CD4-positive, alpha-beta T cell treated with Interferon gamma for 1 hour (primary cell): ENCODE measurements at places on chromosomes 4 and X.
A peak's percentile ranks its signal among the peaks of the same experiment; 100 is the strongest.

DNA sequence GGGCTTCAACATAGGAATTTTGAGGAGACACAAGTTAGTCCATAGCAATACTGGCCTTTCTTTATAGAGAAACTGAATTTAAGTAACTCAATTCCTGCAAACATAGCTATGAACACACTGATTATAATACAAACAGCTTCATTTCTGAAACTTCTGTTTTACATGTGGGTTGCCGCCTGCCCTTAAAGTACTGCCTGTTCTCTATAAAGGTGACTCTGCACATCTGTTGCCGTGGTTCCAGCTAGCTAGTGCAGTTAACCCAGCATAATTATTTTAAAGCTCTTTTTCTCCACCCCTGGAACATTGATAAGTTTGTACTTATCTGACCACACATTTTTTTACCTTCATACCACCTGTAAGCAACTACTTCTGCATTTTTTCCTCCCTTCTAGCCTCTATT, 177.6 kb downstream of the NWD2 start:
- DNase-seq = no peak

GRCh38 chr4:168878623-168879022, 131.4 kb downstream of the CBR4 start:
- no peak for DNase-seq

DNA sequence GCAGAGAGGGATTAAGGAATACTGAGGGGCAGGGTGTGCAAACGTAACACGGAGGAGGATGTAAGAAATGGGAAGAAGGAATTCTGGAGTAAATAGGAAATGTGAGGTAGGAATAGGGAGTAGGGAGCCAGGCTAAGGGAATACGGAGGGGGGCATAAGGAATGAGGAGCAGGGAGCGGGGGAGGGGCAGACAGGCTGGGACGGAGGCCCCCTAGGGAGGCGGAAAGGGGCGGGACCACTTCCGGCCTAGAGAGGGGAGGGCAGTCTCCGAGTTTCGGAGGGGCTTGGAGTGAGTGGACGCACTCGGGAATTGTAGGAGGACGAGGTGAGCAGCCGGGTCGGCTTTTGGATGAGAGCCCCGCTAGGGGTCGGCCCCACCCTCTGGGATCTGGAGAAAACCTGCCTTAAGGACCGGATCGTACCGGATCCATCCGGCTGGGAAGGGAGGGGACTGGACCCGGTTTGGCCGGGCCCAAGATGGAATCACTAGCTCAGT, 612 bp downstream of the MAGED2 start:
- peak; percentile 27 for DNase-seq

DNA sequence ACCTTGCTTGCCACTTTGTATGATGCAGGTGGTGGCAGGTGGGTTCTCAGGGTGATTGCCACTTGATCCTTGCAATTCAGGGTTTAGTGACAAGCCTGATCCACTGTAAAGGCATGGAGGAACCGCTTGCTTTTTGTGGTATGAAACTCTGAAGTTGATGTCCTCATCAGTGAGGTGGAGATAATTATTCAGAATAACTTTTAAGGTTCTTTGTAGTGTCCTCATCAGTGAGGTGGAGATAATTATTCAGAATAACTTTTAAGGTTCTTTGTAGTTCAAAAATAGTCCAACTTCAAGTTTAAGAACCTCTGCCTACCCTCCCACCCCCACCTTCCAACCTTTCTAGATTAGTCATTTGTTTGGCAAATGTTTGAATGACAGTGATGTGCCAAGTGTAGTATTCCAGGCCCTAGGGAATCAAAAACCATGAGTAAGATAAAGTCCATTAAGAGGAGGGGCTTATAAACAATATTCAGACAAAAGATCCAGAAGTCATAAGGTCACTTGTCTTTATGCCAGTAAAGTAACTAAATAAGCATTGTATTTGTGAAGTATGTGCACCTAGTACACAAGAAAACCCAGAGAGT, 51.2 kb downstream of the DCUN1D4 start:
- DNase-seq = no peak

- DNase-seq = no peak
Observed at GRCh38 chrX:150958177-150958576, 25.0 kb upstream of the HMGB3 start.

DNA sequence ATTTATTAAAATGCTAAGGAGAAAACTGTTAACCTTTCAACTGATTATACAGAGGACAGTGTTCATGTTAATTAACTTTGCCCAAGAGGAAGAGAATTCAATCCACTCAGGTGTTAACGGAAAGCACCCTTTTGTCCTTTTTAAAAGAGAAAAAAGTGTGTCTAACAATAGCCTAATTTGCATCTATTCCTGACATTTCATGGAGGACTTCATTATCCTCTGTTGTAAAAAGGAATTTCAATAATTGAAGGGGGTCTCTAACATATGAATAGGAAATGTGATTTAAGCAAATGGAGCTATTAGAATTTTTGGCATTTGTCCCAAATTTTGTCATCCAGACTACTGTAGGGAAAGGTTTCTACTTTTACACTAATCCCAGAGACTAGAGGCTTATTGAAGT, 44.6 kb upstream of the GC start:
- no peak for DNase-seq

DNA sequence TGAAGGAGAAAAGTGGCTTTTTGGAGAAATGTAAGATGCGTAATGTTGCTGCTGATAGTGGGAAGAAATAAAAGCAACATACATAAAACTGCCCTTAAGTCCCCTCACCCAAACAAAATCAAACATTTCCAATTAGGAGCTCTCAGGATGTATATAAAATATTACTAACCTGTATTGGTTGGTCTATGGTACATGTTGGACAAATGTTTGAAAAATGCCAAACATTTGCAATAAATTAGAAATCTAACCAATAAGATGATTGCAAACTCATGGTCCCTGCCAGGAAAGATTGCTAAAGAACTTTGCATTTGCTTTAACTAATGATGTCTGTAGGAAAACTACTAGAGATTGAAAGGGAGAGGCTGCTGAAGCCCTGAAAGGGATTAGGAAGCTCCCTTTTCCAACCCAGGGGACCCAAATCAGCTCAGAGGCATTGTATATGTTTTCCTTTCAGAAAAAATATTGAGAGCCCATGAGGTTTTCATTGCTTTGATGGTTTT, 1.8 kb downstream of the SFRP2 start:
- DNase-seq = no peak

DNA sequence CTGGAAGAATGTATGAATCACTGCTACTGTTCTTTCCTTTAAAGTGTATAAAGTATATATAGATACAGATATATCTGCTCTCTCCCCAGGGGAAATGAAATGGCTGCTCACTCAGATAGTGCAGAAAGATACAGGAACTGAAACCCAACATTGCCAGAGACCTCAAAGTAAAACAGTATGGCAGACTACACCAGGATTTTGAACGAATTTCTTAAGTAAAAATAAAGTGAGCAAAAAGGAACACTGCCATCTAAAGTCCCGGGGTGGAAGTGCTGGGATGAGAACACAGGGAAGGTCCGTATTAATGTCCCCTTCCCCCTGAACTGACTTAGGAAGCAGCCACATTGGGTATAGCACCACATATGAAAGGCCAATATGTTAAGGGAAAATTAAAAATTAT, 93.4 kb downstream of the TMA16 start:
- peak; percentile 12 for DNase-seq

GRCh38 chr4:168527560-168527959, 30.7 kb downstream of the PALLD start:
- no peak for DNase-seq

- no peak for DNase-seq
Observed at GRCh38 chr4:72208421-72209075, 176.7 kb downstream of the NPFFR2 start.

GRCh38 chr4:24840362-24840761, 45.0 kb downstream of the SOD3 start:
- DNase-seq = no peak

DNA sequence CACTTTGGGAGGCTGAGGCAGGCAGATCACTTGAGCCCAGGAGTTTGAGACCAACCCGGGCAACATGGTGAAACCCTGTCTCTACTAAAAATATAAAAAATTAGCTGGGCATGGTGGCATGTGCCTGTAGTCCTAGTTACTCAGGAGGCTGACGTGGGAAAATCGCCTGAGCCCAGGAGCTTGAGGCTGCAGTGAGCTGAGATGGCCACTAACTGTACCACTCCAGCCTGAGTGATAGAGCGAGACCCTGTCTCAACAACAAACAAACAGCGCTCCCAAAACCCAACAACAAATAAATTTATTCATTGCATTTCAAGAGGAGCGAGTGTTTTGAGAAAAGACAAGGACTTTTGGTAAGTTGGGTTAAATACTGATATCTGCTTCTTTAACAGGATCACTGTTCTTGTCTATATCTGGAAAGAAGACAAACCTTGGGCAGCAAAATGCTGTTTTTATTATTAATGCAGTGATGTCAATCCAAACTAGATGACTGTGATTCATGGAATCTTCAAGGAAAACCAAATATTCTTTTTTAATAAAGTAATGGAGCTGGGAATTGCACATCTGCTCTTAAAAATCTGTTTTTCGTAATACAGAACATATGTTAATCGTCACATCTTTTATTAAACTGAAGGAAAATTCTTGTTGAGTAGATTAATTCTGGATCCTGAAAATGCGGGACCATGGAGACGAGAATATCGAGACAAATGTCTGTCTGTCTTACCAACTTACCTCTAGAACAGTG, 90.8 kb upstream of the LIMCH1 start:
- no peak for DNase-seq

DNA sequence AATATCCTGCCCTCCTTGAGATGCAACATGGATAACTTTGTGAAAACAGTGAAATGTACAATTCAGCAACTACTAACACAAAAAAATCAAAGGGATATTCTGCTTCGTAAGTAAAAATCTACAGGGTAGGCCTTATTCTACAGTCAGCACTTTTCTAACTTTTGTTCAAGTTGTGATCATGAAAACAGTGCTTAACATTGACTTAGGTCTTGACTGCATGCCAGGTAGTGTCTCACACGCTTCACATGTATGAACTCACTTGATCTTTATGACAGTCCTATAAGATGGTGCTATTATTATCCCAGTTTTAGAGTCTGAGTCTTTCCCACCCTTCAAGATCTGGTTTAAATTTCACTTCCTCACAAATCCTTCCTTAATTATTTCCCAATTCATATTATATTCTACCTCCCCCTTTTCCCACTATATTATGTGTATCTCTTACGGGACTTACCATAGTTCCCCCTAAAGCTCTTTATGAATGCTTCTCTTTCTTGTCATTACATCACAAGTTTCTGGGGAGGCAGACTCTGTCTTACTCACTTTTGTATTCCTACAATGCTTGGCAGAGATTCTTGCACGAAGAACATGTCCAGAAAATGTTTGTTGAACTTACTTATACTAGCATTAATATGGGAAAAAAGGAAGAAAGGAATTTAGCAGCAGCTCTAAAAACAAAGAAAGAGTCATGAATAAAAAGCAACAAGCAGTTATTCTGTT, 179.8 kb downstream of the SCFD2 start:
- DNase-seq = no peak

- no peak for DNase-seq
Observed at GRCh38 chrX:25028726-25029125, 13.0 kb upstream of the ARX start.
